Inflammatory macrophage treated with lipopolysaccharide for 1 hour (primary cell): ENCODE measurements at places on chromosomes 7 and 10.

DNA sequence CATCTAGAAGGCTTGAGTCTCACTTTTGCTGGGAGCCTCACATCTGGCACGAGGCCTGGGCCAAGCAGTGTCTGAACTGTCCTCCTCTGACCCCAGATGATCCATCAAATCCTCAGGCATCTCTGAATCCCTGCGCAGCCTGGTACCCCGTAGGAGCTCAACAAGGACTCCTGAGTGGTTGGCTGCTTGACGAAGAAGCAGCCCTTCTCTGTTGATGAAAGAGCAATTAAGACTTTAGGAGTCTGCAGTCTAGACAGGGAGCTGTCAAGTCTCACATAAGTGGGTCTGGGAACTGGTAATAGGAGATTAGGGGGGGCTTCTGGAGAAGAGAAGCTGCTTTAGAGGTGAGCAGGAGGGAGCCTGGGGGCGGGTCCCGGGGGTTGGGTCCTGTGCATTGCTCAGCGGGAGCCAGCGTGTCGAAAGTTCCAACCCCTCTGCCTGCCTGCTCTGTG lies 326.0 kb downstream of the RPS24 start:
- no peak for DNase-seq

DNA sequence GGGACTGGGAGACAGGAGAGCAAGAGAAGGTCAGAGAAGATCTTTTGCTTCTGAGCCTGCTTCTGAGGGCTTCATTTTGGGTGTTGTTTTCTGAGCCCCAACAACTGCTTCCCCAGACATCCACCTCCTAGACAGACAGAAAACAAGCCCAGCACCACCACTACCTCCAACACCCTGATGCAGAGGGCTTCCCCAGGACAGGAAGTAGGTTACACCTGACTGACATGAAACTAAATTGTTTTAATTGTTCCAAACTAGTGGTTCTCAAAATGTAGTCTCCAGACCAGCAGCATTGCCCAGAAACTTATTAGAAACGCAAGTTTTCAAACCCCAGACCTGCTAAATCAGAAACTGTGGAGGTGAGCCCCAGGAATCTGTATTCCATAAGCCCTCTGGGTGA lies 163.6 kb upstream of the KMT2E start:
- no peak for DNase-seq

- no peak for DNase-seq
Measured at GRCh38 chr10:26357203-26357602, 80.9 kb upstream of the APBB1IP start.

GRCh38 chr10:34078745-34079470 lies 736.2 kb downstream of the PARD3 start:
- DNase-seq: no peak

DNA sequence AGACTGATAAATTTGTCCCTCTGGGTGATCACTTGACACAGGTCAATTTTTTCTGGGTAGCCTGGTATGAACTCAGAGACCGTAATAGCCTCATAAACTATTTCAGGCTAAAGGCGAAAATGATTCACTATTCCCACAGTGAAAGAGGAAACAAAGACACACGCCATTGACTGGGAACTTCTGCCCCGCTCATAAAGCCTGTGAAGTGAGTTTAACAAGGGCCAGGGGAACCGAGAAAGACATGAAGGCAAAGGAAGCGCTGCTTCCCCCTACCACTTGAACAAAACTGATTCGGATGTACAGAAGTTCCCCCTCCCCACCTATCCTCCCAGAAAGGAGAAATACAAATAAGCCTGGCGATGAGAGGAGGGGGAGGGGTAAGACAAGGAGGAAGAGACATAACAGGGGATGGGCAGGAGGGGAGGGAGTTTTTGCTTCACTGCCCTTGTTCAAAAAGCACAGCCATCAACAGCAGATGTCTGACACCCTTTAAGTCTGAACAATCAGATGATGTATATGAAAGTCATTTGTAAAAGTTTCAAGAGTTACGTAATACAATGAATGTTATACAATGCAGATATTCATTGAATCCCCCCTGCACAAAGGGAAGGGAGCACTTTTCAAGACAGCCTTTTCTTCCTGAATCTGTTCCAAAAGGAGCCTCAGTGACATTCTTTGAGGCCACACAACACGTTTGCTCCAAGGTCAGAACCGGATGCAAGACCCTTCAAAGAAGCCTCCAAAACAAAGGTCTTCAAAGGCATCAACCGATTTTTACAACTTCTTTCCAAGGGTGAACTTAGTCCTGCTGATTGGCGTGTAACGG lies 734 bp downstream of the ABCB4 start:
- DNase-seq: peak; percentile 88

- no peak for DNase-seq
Measured at GRCh38 chr7:129969881-129970446, 17.2 kb upstream of the UBE2H start.

DNA sequence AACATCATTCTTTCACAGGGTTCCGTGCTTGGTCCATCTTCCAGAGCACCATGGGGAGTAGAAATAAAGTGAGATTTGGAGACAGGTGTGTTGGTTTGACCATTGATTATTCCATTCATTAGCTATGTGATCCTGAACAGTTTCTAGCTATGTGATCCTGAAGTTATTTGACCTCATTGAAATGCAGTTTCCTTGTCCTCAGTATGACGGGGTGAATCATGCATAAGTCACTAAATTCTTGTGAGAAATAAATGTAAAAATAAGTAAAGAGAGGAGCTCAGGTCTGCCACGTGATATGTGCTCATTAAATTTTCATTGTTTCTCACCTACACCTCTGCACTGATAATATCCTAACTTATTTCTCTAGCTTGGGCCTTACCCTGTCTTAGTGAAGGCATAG lies 34.1 kb upstream of the LHFPL3 start:
- DNase-seq: no peak

- no peak for DNase-seq
Measured at GRCh38 chr7:116582164-116582732, 57.4 kb downstream of the CAV1 start.

DNA sequence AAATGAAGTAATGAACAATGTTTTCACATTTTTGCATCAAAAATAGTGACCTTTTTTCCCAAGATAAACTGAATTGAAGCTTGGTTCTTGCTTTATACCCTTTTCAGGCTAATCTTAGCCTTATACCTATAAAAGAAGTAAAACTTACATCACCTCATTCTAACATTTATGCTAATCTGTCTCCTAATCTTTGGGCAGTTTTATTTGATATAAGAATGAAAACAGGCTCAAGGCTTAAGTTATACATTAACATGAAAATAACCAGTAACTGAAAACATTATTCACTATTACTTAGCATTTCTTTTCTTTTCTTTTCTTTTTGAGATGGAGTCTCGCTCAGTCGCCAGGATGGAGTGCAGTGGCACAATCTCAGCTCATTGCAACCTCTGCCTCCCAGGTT lies 113.1 kb downstream of the HIBADH start:
- no peak for DNase-seq

DNA sequence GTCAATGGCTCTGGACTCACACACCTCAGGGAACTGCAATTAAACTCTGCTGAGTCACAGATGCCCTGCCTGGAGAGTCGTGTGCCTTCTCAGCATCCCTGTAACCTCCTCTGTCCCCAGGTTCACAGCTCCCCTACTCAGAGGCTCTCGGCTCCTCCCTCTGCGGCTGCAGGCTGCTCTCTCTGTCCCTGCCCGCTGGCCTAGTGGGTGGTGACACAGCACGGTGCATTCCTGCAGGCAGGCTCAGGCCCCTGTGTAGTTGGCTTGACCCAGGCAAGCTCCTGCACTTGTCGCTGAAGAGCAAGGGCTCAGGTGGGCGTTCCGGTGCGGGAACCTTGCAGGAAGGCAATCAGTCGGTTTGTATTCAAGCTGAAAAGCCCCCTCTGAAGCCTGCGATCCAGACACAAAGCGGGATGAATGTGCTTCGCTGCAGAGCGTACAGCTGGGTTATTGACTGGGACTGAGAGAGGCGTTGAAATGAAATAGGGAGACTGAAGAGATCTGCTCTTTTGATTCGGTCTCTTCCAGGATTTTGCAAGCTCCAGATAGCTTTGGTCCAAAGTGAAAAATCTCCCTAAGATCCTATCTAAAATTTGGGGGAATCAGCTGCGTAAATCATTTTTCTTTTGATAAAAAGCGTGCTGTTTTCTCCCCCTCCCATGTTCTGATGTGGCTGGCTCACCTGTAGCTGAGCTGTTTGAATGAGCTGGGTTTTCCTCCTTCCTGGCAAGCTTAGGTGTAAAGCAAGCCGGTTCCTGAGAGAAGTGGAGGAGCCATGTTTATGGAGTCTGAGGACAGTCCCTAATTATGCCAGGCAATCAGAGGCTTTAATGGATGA lies 208.7 kb upstream of the PHYHIPL start:
- DNase-seq: no peak

GRCh38 chr10:65911151-65911835 lies 1014.5 kb upstream of the LRRTM3 start:
- DNase-seq: no peak
